Omental fat pad (tissue), 4 donors: ENCODE measurements at places on chromosomes 16 and 17. TPM values are rescaled to one million over a fixed set of nuclear protein-coding genes. Genes with fewer than 3 reads are reported as not detected.

GRCh38 chr17:63525190-63525946, 2.2 kb downstream of the KCNH6 start:
- DNase-seq: no peak

DNA sequence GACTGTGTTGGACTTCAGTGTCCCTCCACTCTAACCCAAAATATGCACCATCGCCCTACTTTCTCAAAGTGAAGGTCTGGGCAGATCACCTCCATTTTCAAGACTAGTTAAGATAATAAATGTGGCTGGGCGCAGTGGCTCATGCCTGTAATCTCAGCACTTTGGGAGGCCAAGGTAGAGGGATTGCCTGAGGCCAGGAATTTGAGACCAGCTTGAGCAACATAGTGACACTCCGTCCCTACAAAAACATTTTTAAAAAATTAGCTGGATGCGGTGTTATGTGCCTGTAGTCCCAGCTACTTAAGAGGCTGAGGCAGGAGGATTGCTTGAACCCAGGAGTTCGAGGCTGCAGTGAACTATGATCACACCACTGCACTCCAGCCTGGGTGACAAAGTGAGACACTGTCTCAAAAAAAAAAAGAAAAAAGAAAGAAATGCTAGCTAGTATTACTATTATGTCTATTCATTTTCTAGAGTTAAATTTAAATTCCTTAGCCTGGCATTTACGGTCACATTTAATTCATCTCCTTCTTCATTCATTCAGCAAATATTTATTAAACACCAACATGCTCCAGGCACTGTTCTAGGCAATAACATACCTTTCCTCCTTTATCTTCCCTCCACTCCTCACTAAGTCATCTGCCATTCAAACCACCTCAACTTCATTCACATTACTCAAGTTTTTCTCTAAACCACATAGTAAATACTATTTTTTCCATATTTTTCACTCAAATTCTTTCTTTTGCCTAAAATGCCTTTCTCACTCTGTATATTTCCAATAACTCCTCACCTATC, 96.1 kb upstream of the XYLT1 start:
- DNase-seq: no peak

DNA sequence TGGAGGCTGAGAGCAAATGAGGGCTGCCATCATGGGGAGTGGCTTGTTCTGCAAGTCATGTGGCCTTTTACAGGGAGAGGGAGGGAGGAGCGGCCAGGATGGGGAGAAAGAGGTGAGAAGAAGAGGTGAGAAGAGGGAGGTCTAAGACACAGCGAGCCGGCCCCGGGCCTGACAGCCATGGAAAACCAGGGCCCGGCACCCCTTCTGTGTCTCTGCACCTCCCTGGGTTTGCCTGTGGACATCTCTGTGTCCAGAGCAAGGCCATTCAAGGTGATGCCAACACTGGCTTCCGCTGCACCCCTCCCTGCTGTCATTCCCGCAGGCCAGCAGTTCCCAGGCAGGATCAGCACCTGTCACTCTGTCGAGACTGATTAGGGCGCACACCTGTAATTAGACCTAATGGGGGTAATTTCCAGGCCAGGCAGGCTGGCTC, 75.6 kb downstream of the MGAT5B start:
- no peak for DNase-seq

DNA sequence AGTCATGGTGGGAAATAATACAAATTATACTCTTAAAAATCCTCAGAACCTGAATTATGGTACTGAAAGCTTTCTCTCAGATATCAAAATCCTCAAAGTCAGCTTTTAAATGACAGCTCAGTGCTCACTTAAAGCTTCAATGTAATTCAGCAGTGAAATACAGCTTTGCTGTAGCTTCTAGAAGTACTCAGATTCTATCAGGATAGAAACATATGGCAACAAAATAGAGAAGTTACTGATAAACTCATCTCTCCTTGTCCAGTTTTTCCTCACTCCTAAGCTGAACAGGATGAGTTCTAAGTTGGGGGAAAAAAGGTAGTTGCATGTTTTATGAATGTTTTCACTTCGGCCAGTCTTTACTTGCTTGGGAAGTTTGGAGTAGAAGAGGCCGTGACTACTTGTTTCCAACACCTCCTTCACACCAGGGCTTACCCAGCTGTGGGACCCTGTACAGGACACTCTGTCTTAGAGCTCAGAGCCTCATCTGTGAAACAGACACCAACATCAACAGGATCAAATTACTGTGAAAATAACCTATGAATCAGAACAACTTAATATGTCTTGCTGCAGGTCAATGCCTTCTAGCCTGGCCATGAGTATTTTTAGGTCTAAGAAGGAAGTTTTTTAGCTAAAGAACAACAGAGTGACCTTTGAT, 30.2 kb downstream of the OGFOD1 start:
- no peak for DNase-seq

The LHX1 gene
- not detected for total RNA-seq

The KCNH4 gene
- total RNA-seq: 0.44 TPM

The CDK10 gene
- 33.4 TPM for total RNA-seq

DNA sequence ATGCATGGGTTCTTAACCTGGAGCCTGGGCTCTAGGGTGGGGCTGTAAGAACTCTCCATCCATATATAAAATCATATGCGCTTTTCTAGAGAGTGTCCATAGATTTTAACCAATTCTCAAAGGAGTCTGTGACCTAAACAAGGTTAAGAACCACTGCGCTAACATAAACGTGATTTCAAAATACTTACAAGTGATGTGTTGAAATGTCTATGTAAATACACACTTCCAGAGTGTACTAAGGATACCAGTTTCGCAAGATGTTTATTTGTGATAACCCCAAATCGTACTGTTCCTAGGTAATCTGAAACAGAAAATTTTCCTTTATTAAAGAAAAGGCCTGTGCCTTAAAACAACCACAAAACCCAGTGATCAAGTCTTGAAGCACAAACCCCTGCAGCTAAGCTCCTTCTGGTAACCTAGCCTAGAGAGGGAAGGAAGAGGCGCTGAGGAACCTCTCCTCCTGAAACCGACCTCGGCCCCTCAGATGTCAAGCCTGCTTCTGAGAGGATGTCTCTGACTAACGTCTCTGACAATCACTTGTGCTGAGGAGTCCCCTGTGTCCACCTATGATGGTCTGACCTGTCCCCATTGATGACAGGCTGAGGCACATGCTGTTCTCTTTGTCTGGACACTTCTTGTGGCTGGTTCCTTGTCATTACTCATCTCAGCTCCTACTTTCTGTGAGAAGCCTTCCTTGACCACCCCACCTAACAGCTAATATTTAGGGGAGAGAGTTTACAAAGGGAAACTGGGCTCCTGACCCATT, 32.2 kb downstream of the SNN start:
- no peak for DNase-seq

The TP53TG3 gene
- total RNA-seq: not detected

The KRTAP4-6 gene
- not detected for total RNA-seq

The CCL8 gene
- 3.2 TPM for total RNA-seq

The OR3A1 gene
- not detected for total RNA-seq

DNA sequence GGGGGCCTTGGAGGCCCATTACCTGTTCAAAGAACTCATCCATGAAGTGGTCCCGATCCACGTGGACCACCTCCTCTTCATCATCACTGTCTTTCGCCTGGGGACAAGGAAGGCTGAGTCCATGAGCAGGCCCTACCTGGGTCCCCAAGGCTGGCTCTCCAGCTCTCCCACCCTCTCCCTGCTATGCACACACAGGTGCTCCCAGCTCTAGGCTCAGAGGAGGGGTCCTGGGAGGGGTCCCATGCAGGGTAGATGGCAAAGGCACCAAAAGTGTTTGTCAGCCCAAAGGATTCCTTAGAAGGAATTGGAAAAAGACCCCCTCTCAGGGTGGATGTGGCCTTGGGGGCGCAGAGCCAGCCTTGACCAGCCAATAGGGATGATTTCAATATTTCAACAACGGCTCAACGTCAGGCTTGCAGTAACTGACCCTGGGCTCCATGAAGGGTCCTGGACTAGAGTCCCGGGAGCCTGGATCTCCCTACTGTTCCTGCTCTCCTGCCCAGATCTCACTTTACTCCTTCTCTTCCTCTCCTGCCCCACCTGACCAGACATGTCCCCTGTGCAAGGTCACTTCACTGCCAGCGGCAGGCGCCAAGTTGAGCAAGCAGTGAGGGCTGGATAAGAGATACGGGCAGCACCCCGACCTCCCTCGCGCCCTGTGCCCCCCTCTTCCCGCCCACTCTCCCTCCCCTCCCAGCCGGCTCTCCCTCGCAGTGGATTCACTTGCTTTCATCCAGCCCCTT, 8.8 kb downstream of the STX1B start:
- DNase-seq: no peak

The GAST gene
- total RNA-seq: not detected

- DNase-seq: no peak
Measured at GRCh38 chr17:10754109-10754508, 24.3 kb upstream of the TMEM220 start.

DNA sequence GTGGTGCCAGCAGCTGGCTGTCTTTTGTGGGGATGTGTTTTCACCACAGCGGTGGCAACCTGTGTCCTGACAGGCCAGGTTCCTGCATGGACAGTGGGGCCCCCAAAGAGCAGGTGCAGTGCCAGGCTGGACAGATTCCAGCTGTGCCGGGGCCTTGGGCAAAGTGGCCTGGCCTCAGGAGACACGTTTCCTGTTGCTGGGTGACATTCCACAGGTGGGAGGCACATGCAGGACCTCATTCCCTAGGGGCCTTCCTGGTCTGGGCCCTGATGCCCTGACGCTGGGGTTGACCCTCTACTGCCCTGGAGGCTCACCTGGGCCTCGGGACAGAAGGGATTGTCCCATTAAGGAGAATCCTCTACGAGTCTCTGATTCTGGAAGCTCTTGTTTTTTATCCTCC, 182.4 kb downstream of the RAB11FIP4 start:
- DNase-seq: no peak

DNA sequence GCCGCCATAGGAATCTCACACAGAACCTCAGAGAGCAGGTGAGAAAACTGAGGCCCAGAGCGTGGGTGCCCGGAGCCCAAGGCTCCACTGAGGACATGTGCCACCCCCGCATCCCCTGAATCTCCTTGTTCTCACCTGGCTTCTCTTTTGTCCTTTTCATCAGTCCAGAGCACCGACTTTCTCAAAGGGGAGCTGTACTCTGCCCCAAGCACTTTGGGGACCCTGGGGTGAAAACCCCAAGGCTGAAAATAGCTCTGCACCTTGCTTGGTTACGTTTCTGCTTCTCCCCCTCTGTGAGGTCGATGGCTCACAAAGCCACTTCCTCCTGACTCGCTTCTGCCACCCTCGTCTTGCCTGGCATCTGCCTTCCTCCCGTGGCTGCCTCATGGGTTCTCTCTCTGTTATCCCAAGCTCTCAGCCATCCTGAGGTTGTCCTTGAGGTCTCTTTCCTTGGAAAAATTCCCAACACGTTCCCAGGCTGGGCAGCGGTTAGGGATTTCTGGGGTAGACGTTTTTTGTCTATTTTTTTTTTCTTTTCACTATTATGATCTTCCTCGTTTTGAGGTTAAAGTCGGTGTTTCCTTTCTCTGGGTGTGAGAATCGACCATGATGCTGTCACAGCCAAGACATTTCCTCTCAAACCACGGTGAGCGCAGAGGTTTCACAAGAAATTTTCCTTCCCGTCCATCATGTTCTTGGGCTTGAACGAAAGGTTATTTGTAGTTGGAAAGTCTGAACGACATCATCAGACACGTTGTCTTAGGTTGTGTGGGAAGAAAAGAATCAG, 37.2 kb downstream of the IRF8 start:
- DNase-seq: no peak

The RNF112 gene
- total RNA-seq: 1.7 TPM

DNA sequence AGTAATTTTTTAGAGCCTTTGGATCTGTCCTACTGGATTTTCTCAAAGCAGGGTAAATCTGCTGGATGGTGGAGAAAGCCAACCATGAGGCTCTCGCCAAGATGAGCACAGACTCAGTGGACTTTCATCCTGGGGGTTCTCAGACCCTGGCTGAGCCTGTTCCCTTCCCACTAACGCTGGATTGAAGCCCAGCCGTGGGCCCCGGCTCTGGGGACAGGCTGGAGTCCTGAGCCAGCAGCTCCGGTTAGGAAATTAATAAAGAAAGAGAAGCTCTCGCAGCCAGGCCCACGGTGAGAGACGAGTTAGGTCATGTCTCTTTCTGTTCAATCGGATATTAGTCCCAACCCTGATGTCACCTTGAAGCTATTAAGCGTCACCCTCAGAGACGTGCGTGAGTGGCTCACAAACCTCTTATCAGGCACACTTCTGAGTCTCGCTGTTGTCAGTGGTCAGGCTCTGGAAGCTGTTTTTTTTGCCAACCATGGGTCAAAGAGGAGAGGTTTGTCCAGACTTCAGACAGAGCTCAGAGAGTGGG, 27.1 kb downstream of the MEOX1 start:
- DNase-seq: no peak

- no peak for DNase-seq
Measured at GRCh38 chr16:57734308-57734924, 1.2 kb upstream of the KATNB1 start.

- no peak for DNase-seq
Measured at GRCh38 chr16:4468972-4469371, 5.5 kb downstream of the NMRAL1 start.

GRCh38 chr17:38947189-38947588, 20.0 kb downstream of the FBXO47 start:
- DNase-seq: no peak

DNA sequence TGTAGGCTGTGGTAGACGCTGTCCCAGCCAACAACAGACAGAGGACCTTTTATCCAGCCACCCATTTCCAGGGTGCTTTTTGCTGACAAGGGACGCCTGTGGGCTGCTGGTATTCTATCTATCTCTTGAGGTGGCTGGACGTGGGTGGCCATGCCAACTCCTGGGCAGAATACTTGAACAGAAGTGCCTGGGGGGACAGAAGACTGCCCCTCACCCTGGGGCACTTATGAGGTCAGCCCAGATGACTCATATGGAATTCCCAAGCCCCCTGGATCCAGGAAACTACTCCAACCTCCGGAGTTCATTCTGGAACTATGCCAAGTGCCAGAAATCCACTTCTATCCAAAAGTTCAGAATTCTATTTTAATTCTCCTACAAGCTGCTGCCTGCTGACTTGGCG, 61.3 kb downstream of the CDRT4 start:
- DNase-seq: no peak

DNA sequence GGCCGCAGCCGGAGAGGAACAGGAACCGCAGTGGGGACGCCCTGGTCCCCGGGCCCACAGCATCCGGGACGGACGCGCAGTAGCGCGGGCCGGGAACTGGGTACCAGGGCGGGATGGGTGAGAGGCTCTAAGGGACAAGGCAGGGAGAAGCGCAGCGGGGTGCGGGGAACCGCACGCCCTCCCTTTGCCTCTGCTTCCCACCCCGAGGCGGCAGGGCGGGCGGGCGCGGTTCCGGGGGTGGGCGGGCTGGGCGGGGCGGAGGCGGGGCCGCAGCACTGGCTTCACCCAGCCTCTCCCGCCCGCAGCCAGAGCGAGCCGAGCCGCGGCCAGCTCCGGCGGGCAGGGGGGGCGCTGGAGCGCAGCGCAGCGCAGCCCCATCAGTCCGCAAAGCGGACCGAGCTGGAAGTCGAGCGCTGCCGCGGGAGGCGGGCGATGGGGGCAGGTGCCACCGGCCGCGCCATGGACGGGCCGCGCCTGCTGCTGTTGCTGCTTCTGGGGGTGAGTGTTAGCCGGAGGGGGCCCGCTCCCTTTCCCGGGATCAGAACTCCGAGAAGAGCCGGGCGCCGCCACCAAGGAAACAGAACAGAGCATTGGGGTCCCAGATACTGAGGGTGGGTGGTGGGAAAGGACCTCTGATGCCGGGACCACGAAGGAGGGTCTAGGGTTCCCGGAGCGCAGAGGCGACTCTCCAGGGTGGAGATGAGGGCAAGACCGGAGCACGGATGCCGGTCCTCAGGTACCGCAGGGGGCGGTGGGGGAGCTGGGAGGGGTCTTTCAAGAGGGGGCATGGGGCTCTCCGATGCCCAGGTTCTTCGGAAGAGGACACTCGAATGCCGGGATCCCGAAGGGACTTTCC, at the start of gene NGFR:
TSS of gene NGFR (plus strand) at position 308 of the 856 bp plus-strand sequence. CDS start at position 433, 125 bp downstream.
- DNase-seq: no peak
